ENCODE measurements at places on chromosomes 7 and 10.

- DNase-seq, result no peak
These were observed 22.5 kb downstream of the WDR86 start for GRCh38 chr7:151387161-151388006.

DNA sequence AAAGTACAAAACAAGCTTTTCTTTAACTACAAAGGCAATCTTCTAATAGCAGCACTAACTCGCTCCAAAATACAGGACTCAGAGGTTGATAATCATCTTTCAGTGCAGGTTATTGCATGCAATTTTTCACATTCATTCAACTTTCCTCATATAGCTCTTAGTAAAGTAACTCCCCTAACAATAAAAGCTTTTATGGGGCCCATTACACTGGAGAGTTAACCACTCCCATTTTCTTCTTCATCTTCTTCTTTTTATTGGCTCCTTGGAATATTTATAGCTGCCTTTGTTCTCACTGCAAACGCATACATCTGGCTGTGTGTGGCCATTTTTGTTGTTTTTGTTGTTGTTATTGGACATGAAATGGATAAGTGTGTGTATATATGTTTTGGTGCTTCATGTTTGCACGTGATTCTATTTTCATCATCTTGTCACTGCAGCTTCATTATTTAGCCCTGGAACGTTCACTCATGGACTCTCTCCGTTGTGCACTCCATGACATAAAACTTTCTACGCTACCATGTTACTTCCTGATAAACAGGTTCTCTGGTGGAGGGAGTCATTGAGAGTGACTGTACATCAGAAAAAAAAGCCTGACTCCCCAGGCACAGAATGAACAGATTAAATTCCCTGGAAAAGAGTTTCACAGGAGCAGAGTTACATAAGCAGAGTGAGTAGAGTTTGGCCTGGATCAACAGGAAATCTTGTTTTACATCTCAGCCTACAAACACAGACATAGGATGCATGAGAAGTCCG, 236.4 kb upstream of the SP4 start:
- no peak for DNase-seq

DNA sequence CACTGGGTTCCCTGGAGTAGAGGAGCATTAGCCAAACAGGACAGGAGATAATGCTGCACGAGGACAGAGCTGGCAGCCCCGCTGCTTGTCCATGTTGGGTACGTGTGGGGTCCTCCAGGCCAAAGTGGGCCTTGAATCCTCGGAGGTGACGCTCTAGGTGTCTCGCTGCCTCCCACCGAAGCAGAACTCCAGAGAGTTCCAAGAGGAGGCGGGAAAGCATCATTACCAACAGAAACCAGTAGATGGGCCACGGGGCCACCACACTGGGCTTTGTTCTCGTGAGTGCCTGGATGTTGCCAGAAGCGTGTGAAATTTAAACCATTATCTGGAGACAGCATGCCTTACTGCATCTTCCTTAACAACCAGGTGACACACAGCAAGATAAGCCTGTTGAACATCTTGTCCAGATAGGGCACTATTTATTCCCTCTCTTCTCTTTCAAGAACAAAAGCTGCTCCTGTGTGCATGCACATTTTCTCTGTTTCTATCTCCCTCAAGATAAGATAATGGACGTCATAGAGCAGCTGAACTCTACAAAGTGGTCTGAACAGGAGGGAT, 56.8 kb downstream of the TNS3 start:
- DNase-seq, result no peak

GRCh38 chr10:88336334-88336733, 246.8 kb downstream of the RNLS start:
- no peak for DNase-seq

GRCh38 chr10:53597835-53598251, 825.3 kb upstream of the MBL2 start:
- DNase-seq, result no peak

- no peak for DNase-seq
These were observed 1.0 kb downstream of the PFKP start for GRCh38 chr10:3068201-3068967.

- DNase-seq, result peak; percentile 68
These were observed at the start of gene AP3M1 for GRCh38 chr10:74150204-74150989. Gene AP3M1 (minus strand): TSS chr10:74150828. CDS start chr10:74138379, 12,449 bp downstream.

DNA sequence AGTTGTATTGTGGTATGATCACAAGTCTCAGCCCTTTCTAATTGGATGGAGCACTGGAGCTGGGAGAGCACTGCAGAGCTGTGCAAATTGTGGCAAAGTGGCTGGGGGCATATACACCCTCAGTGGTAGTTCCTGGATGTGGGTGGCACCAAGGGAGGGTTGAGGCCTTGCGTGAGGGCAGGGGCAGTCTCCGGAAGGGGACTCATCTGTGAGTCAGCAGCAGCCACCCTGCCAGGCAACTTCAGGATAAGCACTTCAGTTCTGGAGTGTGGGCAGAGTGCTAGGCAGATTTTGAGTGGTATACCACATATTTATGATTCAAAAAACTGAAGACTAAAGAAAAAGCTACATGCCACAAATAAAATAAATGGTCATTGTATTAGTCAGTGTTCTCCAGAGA, 210.5 kb downstream of the ETV1 start:
- DNase-seq, result no peak

DNA sequence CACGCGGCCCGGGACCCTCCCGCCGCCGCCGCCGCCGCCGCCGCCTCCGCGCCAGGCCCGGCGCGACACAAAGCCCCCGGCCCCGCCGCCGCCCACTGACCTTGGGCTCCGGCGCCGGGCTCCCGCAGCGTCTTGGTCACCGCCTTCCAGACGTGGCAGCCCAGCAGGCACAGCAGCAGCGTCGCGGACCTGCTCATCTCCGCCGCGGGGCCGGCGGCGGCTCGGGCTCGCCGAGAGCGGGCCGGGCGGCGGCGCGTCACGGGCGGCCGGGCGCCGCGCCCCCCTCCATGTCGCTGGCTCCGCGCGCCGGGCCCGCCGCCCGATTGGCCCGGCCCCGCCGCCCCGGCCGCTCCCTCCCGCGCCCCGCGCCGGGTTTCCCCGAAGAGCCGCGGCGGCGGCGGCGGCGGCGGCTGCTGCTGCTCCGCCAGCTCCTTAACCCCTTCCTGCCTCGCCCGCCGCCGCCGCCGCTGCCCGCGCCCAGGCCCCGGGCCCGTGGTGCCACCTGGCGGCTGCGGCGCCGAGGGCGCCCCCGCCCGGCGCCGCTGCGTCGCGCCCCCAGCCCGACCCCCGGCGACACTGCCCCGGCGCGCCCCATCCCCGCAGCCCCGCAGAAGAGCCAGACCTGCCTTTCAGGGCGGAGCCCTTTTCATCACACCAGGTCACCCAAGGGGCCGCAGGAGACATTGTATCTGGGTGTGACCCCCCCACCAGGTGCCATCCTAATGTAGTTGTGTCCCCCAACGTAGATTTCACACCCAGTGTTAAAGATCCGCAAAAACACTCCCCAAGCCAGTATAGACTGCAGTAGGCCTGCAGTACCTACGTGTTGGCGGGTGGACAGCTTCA, at the start of gene FAM171A1:
Gene FAM171A1, minus strand, starts transcription at position 434 of the 846 bp plus-strand sequence. Its CDS starts 237 bp downstream, at position 197.
- peak; percentile 40 for DNase-seq

GRCh38 chr7:45086331-45087065, 2.3 kb downstream of the NACAD start:
- no peak for DNase-seq

DNA sequence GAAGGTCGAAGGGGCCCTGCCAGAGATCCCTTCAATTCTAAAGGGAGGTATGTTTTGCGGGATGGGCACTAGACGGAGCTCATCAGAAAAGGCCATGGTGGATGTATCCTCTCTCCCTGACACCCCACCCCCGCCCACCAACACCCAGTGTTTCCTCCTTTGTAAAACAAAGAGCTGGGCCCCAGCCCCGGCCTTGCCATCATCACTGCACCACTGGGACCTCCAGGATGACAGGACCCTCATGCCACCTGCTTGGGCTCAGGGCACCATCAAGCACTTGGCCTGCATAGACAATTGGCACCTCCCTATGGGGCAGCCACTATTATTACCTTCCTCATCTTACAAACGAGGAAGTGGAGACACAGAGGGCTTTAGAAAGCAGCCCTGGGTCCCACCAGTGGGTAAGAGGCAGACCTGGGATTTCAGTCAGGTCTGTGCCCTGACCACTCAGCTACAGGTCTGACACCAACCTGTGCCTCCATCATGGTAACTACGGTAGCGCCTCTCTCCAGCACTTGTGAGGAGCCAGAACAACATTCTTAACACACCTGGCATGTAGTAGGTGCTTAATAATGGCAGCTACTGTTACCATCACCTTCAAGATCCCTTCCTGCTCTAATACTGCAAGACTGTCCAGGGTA, 2.0 kb downstream of the CALML3 start:
- DNase-seq, result no peak

DNA sequence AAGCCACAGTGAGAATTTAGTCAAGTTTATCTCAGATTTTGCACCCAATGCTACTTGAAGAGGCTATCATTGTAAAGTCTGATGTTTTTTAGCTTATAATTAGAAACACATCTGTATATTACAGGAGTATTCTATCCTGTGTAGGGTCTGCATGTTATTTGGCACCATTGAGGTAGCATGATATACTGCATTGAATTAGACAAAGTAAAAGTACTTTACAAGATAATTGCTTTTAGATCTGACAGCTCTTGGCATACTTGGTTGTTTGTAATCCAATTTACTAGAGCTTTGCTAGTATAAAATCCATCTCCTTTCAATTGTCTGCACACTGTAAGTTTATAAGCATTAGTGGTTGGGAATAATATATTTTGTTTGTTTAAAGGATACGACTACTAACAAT, 714.3 kb downstream of the ANKRD7 start:
- no peak for DNase-seq

DNA sequence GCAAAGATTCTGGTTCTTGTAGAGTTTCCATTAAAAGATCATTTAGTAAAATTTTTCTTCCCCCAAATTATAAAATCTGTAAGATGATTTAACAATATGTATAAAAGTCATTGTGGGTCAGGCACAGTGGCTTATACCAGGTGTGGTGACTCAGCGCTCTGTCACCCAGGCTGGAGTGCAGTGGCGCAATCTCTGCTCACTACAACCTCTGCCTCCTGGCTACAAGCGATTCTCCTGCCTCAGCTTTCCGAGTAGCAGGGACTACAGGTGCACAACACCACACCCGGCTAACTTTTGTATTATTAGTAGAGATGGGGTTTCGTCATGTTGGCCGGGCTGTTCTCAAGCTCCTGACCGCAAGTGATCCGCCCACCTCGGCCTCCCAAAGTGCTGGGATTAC, 68.0 kb downstream of the SEPTIN14 start:
- DNase-seq, result no peak

DNA sequence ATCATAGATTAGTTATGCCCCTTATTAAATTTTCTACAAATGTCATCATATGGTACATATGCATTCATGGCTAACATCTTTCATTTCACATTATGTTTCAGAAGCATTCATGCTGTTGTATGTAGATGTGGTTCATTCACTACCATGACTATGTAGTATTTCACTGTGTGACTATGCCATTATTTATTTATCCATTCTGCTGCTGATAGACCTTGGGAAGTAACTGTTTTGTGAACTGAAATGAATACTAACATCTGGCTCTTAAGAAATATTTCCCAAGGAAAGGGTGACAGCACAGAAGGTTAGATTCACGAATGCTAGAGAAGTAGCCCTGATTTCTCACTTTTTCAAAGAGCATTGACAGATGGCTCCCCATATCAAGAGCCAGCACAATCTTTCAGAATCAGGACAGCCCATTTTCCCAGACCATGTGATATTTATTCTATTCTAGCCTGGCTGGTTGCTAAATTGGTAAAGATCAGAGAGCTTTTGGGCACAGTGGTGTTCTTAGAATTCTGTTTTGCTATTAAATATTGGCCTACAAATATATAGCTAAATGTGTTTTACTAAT, 157.4 kb downstream of the DYNC1I1 start:
- no peak for DNase-seq

DNA sequence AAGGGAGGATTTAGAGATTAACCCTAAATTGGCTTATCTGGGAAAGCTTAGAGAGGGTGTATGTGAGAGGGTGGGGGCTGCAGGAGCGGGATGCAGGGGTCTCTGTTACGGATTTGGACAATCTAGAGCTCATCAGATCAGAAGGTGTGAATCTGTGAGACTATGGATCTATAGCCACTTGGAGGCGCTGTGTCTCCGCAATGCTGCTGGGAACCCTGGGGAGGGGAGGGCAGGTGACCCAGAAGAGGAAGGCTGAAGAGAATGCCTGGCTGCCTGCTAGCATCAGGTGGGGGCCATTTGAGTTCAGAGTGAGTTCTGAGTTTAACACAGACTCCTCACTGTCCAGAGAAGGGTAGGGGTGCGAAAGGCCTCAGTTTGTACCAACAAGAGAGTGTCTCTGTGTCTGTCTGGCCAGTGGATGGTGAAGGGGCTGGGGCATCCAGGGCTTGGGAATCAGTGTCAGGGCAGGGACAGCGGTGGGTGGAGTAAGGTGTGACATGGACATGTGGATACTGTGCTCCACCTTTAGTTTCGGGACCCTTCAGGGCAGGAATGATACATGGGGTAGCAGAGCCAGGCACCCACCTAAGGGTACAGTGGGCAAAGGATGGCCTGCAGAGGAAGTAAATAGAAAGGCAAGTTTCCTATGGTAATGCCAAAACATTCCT, 187.3 kb upstream of the PRSS58 start:
- peak; percentile 2 for DNase-seq

DNA sequence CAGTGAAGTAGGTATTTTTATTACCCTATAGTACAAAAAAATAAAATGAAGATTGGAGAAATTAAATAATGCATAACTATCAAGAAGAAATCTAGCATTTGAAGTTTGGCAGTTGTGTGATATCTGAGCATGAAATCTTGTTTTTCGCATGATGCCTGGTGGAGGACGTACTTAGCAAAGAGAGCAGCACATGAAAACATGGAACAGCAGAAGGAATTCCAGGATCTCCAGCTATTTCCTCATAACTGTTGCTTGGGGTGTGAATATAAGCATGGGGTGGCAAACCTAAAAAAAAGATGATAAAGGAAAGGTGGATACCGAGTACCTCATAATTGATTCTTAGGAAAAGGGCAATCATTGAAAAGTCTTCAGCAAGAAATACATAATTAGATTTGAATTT, 174.3 kb upstream of the FAM3C start:
- DNase-seq, result no peak

- no peak for DNase-seq
These were observed at the start of gene ATRNL1 for GRCh38 chr10:115093286-115093775. Gene ATRNL1 (plus strand): TSS chr10:115093365. CDS start chr10:115093751, 386 bp downstream.

- no peak for DNase-seq
These were observed 136.1 kb downstream of the AKR1D1 start for GRCh38 chr7:138212314-138212713.

- no peak for DNase-seq
These were observed 175.7 kb downstream of the SEMA3D start for GRCh38 chr7:85011127-85011526.
